Thoracic aorta (tissue), 2 donors: ENCODE measurements at places on chromosomes 4 and X. TPM values are rescaled to one million over a fixed set of nuclear protein-coding genes. Genes with fewer than 3 reads are reported as not detected.

- H3K36me3 ChIP-seq: no peaks in the 10 kb centered on the region
- peak within 1 kb of the TSS; percentile 57 for H3K27ac ChIP-seq
- no peaks in the 10 kb centered on the region for H3K27me3 ChIP-seq
- H3K4me1 ChIP-seq: no peaks in the 10 kb centered on the region
Observed at GRCh38 chr4:99144070-99144469, at the start of gene ADH4. Gene ADH4, minus strand, starts transcription at chr4:99144297. Its CDS starts 75 bp downstream, at chr4:99144222.

DNA sequence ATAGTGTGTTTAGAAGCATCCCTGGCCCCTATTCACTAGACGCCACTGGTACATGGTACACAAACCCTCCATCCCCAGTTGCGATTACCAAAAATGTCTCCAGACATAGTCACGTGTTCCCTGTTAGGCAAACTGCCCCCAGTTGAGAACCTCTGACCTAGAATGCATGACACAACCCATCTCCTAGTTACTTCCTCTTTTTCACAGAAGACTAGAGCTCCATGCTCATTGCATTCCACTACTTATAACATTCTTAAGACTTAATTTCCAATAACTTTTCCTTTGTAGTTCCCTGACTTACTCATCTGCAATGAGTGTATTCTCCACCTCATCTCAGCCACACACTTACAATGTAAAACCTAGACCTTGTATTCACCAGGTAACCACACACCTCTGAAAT lies 68.6 kb downstream of the PRSS12 start:
- no peak for DNase-seq
- H3K4me3 ChIP-seq: no peak overlapping the region
- H3K4me1 ChIP-seq: peaks cover 17% of the 10 kb centered on the region

- no peaks in the 10 kb centered on the region for H3K36me3 ChIP-seq
- no peak for DNase-seq
- H3K27ac ChIP-seq: no peak overlapping the region
- no peak overlapping the region for H3K4me3 ChIP-seq
Observed at GRCh38 chrX:73850124-73851013, 287.4 kb downstream of the CHIC1 start.

- no peak overlapping the region for H3K4me3 ChIP-seq
- no peaks in the 10 kb centered on the region for H3K27me3 ChIP-seq
- H3K4me1 ChIP-seq: no peaks in the 10 kb centered on the region
Observed at GRCh38 chr4:181582595-181582994, 660.6 kb upstream of the TENM3 start.

DNA sequence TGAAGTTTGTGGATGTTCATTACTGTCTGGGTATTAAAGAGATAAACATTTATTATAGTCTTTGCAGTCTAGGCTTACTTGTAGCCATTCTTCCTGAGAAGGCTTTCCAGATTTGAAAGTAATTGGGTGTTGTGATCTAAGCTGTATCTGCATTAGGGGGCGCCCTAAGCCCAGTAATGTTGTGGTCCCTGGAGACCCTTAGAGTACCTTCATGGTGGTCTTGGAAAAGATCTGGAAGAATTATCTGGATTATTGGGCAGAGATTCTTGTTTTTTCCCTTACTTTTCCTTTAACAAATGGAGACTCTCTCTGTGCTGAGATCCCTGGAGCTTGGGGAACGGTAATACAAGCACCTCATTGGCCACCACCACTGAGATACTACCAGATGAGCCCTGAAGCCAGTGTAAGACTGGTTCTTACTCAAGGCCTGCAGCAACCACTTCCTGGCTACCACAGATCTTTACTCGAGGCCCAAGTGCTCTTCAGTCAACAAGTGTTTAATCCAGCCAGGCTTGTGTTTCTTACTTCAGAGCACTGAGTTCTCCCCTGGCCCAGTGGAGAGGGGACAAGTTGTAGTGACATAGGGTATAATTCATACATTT lies 63.1 kb downstream of the RTL3 start:
- H3K27ac ChIP-seq: no peak overlapping the region
- H3K27me3 ChIP-seq: no peaks in the 10 kb centered on the region
- no peaks in the 10 kb centered on the region for H3K36me3 ChIP-seq
- DNase-seq: no peak

- H3K27ac ChIP-seq: no peak overlapping the region
- no peak overlapping the region for H3K4me3 ChIP-seq
- no peaks in the 10 kb centered on the region for H3K27me3 ChIP-seq
Observed at GRCh38 chrX:103250977-103251376, 4.0 kb downstream of the TCEAL8 start.

DNA sequence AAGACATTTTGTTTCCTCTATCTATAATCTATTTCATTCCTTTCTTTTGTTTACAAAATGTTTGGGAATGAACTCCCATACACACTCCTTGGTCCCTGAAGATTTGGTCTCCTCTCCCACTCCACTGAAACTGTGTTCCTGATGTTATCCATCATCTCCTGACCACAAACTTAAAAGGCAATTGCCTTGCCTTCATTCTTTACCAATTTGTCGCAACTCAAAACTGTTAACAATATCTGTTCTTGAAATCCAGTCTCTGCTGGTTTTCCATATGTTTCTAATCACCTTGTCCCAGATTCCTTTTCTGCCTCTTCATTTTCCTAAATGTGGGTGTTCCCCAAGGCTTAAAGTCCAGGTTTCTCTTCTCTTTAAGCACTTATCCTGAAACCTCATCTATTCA lies 262.2 kb upstream of the TTC29 start:
- H3K4me3 ChIP-seq: no peak overlapping the region
- no peak for DNase-seq

GRCh38 chrX:48890934-48891401 lies 6.6 kb downstream of the TIMM17B start:
- peaks cover 10% of the 10 kb centered on the region for H3K4me1 ChIP-seq
- H3K27me3 ChIP-seq: no peaks in the 10 kb centered on the region
- DNase-seq: no peak
- H3K36me3 ChIP-seq: no peaks in the 10 kb centered on the region
- H3K4me3 ChIP-seq: peak overlapping the region; percentile 85
- peak overlapping the region; percentile 73 for H3K27ac ChIP-seq

DNA sequence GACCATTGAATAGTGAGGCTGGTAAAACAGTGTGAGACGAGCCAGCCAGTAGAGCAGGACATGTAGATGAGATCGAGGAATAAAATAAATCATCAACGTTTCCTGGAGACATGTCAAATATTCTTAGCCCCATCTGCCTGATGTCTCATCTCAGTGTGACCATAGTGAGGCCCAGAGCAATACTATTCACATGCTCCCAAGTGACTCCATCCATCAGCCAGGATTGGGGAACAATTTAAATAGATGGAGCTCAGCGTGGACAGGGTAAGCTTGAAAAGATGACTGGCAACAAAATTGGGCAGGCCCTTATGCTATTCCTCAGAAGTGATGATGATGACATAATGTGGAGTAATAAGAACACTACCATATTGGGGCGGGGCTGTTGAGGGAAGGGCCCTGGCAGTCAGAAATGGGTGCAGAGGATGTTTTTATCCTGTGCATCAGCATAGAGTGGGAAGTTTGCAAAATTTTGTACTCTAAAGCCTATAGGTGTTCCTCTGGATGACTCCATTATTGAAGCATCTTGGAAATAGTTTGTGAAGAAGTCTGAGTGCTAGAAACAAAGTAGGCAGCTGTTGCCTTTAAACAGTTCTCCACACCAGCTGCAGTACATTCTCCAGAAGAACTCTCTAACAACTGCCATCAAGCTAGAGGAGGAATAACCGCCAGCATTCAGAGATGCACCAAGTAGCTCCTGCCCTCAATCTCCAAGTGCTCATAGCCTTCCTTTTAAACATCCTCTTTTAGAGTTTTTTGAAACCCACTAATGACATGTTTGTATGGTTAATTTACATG lies 333.0 kb downstream of the DCHS2 start:
- no peak overlapping the region for H3K4me3 ChIP-seq
- H3K4me1 ChIP-seq: no peaks in the 10 kb centered on the region
- no peak for DNase-seq
- H3K36me3 ChIP-seq: no peaks in the 10 kb centered on the region
- no peak overlapping the region for H3K27ac ChIP-seq
- no peaks in the 10 kb centered on the region for H3K27me3 ChIP-seq

DNA sequence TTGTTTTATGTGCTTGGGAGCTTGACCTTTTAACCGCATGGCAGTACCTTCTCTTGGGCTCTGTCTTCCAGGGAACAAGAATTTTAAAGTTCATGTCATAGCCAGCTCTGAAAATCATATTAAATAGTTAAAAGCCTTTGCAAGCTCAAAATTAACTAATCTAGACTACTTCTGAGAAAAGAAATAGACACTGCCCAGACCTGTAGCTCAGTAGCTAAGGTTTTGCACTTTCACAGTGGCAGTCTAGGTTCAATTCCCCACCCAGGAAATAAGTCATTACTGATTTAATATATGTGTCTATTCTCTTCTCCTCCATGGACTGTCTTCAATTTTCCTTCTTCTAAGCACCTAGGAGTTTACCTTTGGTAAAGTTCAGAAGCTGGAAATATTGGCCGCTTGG lies 27.4 kb downstream of the HSD17B11 start:
- peaks cover 17% of the 10 kb centered on the region for H3K36me3 ChIP-seq
- DNase-seq: no peak
- H3K27ac ChIP-seq: no peak overlapping the region
- no peaks in the 10 kb centered on the region for H3K4me1 ChIP-seq
- H3K27me3 ChIP-seq: no peaks in the 10 kb centered on the region

- no peak for DNase-seq
- no peaks in the 10 kb centered on the region for H3K36me3 ChIP-seq
- no peaks in the 10 kb centered on the region for H3K4me1 ChIP-seq
Observed at GRCh38 chr4:109191216-109191615, 111.2 kb downstream of the COL25A1 start.

GRCh38 chr4:87209696-87210095 lies 10.7 kb downstream of the KLHL8 start:
- no peak for DNase-seq
- no peaks in the 10 kb centered on the region for H3K27me3 ChIP-seq
- no peaks in the 10 kb centered on the region for H3K36me3 ChIP-seq
- peaks cover 21% of the 10 kb centered on the region for H3K4me1 ChIP-seq

DNA sequence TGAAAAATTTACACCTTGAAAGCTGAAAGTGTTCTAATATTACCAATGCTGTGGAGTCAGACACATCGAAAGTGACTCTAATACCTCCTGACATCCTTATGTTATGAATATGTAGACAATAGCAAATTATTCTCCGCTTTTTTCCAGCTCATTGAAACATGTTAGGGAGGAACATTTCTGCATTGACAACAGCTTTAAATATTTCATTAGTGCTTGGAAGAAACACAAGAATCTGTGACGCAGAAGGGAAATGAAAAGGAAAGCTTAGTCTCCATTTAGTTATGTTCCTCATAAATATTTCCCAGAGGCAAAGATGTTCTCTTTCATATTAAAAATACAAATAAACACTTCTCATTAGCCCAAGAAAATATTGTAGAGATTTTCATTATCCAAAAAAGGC lies 55.8 kb upstream of the CD99 start:
- no peak overlapping the region for H3K4me3 ChIP-seq
- no peak for DNase-seq
- H3K27me3 ChIP-seq: no peaks in the 10 kb centered on the region
- H3K36me3 ChIP-seq: peaks cover under 1% of the 10 kb centered on the region
- no peak overlapping the region for H3K27ac ChIP-seq
- no peaks in the 10 kb centered on the region for H3K4me1 ChIP-seq

GRCh38 chr4:164023214-164023613 lies 528.7 kb downstream of the TMA16 start:
- H3K27me3 ChIP-seq: no peaks in the 10 kb centered on the region
- no peaks in the 10 kb centered on the region for H3K36me3 ChIP-seq
- DNase-seq: no peak
- no peak overlapping the region for H3K27ac ChIP-seq
- H3K4me1 ChIP-seq: no peaks in the 10 kb centered on the region

- DNase-seq: no peak
- H3K36me3 ChIP-seq: no peaks in the 10 kb centered on the region
- no peaks in the 10 kb centered on the region for H3K27me3 ChIP-seq
- H3K4me1 ChIP-seq: peaks cover 10% of the 10 kb centered on the region
Observed at GRCh38 chrX:153922932-153923857, 2.9 kb downstream of the ARHGAP4 start.

GRCh38 chr4:5967783-5968182 lies 50.4 kb downstream of the C4orf50 start:
- no peak overlapping the region for H3K4me3 ChIP-seq
- no peaks in the 10 kb centered on the region for H3K27me3 ChIP-seq
- H3K4me1 ChIP-seq: no peaks in the 10 kb centered on the region
- H3K27ac ChIP-seq: no peak overlapping the region
- DNase-seq: no peak
- no peaks in the 10 kb centered on the region for H3K36me3 ChIP-seq

DNA sequence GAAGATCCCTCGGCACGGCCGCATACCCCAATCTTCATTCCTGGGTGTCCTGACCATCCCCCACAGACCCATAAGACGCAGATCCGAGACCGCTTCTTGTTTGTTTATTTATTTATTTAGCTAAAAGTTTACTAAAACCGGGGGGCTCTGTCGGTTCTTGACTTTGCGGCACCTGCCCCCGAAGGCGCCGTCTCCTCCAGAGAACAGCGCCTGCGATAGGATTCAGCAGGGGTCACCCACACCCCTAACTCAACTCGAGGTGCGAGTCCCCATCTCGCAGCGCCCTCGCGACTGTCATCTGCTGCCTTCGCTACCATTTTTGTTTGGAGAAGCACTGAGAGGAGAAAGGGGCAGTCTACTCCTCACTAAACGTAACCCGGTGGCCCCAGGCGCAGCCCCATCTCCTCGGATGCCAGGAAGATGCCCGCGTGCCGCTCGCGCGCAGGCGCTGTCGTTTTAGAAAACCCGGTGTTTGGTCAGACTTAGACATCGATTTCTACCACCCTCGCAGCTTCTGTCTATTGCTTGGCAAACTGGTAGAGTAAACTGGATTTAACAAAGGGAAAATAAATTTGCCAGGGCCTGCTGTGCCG lies 18.9 kb upstream of the GPR101 start:
- no peak overlapping the region for H3K27ac ChIP-seq
- DNase-seq: no peak
- peak overlapping the region; percentile 69 for H3K4me3 ChIP-seq
- no peaks in the 10 kb centered on the region for H3K27me3 ChIP-seq

DNA sequence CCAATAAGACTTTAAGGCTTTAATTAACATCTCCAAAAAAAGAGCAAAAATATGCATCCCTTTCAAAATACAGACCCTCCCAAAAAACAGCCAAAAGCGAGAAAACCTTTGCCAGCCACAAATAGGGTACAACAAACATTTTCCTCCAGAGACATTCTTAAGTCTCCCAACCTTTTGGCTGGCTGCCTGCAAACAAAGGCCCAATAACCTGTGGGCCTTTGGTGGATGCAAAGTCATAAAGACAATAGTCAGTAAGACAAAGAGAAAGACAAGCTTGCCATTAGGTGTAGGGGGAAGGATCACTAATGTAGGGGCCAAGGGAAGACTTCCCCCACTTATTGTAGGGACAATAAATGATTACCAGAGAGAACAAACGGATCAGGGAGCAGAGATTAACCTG lies 215.5 kb upstream of the ZFP42 start:
- no peaks in the 10 kb centered on the region for H3K27me3 ChIP-seq
- no peaks in the 10 kb centered on the region for H3K36me3 ChIP-seq
- DNase-seq: no peak
- H3K4me3 ChIP-seq: no peak overlapping the region
- H3K27ac ChIP-seq: no peak overlapping the region

Gene C1QTNF7
- total RNA-seq: 18.2 TPM

Gene PNMA6E
- total RNA-seq: not detected

Gene NLGN4X
- 0.95 TPM for total RNA-seq

Gene MAGEB1
- not detected for total RNA-seq

Gene NKX6-1
- not detected for total RNA-seq

Gene UNC5C
- total RNA-seq: 5.3 TPM

Gene ZDHHC9
- 18.3 TPM for total RNA-seq

Gene FGF13
- 21.3 TPM for total RNA-seq

Gene ADH1A
- not detected for total RNA-seq
